Cerebellar nuclear complex (tissue), 1 donor: ENCODE measurements at places on chromosomes 1 and 21.

DNA sequence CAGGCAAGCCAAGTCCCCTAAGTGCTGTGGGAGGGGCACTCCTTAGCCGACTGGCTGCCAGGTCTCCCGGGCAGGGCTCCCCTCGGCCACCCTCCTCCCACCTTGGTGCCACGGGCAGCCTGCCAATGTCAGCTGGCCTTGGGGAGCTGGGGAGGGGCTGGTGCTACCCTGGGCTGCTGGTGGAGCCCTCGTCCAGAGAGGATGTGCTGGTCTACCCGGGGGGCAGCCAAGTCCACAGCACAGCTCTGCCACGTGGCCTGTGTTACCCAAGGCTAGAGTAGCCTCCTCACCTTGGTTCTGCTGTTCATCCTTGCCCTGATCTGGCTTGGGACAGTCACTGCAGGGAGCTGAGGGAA lies 42.9 kb downstream of the CRYAA start:
- DNase-seq = no peak

GRCh38 chr1:160779626-160780397 lies 16.2 kb upstream of the LY9 start:
- no peak for DNase-seq

DNA sequence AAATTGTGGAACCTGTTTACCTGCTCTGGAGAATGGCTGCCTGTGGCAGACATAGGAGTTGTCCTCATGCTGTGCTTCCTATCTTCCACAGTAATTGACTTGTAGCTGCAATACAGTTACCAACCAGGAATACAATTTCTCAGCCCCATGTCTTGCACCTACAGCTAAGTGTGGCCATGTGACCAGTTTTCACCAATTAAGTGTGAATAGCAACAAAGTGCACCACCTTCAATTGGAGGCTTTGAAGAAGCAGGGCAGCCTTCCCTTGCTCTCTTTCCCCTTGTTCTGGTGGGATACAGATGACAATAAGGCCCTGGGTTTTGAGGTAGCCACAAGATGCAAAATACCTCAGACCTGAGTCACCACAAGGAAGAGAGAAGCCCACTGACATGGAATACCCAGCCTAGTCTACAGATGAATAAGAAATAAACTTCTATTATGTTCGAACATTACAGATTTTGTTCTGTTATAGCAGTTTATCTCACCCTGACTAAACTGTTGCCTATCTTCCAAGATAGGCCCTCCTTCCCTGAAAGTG lies 70.2 kb upstream of the S1PR1 start:
- DNase-seq = no peak

GRCh38 chr1:74935446-74935845 lies 198.7 kb upstream of the LHX8 start:
- DNase-seq = no peak

GRCh38 chr1:159307346-159308020 lies 5.3 kb downstream of the FCER1A start:
- no peak for DNase-seq

DNA sequence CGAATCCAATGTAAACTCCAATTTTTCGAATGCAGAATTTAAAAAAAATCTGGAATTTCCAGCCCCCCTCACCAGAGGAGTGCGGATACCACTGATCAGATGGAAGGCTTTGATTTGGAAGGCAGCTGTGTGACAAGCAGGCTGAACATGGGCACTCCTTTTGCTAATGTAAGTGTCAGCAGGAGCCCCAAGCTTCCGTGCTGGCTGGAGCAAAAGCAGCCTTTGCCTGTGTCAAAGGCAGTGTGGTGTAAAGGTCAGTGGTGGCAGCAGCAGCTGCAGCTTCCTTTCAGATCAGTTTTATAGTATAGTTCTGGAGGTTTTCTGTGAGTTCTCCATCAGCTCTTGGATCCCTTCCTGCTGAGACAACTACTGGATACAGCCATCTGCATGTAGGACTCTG lies 259.9 kb downstream of the CTH start:
- no peak for DNase-seq

- DNase-seq = no peak
These were observed 7.8 kb downstream of the GNPAT start for GRCh38 chr1:231248778-231249177.

DNA sequence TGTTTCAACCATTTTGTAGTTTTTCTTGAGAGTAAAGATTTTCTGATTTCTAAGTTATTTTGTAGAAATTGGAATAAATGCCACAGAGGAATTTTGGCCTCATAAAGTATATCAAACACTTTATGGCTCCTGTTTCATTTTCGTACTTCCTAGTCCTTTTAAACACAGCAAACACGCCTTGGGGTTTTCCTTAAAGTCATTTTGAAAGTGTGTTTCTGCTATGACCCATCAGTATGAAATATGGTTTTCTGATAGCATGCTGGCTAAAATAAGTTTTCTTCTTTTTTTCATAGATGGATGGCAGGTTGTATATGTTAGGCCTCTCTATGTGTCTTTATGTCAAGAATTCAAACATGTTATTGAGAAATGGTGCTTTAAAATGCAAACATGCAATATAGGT lies 940.1 kb upstream of the TMPRSS15 start:
- no peak for DNase-seq

GRCh38 chr1:231694465-231695077 lies 68.0 kb downstream of the DISC1 start:
- DNase-seq = no peak

DNA sequence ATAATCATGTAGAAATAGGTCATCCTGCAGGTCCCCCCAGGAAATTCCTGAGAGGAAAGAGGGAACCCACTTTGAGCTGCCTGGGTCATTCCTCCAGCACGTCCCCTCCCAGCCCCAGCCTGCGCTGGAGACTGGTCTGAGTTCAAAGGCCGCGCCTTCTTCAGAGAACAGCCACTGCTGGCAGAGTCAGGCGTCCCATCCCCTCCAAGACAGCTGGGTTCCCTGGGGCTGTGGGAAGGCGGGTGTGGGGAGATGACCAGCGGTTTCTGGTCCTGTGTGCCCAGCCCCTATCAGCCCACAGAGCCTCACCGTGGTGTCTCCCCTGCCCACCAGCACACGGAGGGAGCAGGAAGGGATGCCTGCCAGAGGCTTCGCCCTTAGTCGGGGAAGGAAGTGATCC lies 18.0 kb upstream of the TRAPPC10 start:
- no peak for DNase-seq

- no peak for DNase-seq
These were observed 9.2 kb downstream of the CD1E start for GRCh38 chr1:158362941-158363340.

GRCh38 chr1:114342376-114342775 lies 168.6 kb downstream of the TRIM33 start:
- DNase-seq = no peak

- peak; percentile 90 for DNase-seq
These were observed at the start of gene IFI6 for GRCh38 chr1:27671964-27672749. TSS of gene IFI6 (minus strand) at chr1:27672192. CDS start at chr1:27669314, 2,878 bp downstream.

DNA sequence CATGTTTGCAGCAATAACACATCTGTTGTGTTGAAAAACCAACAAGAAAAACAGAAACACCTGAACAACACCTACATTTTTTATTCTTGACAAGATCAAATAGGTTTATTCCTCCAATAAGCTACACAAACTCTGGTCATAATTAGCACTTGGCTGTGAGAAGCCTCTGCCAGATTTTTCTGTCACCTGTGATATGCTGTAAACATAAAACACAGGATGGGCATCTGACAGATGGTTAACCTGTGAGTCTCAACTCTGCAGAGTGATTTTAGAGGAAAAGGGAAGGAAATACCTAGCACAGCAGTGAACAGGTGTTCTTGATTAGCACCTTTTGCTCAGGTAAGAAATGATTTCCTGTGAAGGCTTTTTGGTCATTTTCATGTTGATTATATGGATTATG lies 175.4 kb upstream of the COA6 start:
- DNase-seq = peak; percentile 30
